ENCODE measurements at places on chromosomes 3 and 15. TPM values are rescaled to one million over a fixed set of nuclear protein-coding genes. Genes with fewer than 3 reads are reported as not detected.

DNA sequence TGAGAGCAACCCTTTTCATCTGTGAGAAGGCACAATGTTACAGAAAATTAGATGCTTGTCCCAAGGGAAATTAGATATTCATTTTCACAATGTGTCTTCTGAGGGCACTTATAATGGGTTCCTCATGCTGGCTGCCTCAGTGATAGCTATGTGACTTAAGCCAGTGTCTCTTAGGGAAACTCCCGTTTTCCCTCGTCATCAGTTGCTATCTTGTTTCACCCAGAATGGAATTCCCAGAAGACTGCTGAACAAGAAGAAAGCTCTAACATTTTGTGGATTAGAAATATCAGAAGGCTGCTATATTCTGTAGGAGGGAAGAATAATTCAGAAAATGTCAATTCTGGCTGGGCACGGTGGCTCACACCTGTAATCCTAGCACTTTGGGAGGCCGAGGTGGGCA, 67.9 kb upstream of the WDR72 start:
- H3K27ac ChIP-seq = no peak overlapping the region
- H3K27me3 ChIP-seq = no peaks in the 10 kb centered on the region
- no peak overlapping the region for H3K4me3 ChIP-seq
- H3K4me1 ChIP-seq = no peaks in the 10 kb centered on the region
- no peaks in the 10 kb centered on the region for H3K36me3 ChIP-seq

DNA sequence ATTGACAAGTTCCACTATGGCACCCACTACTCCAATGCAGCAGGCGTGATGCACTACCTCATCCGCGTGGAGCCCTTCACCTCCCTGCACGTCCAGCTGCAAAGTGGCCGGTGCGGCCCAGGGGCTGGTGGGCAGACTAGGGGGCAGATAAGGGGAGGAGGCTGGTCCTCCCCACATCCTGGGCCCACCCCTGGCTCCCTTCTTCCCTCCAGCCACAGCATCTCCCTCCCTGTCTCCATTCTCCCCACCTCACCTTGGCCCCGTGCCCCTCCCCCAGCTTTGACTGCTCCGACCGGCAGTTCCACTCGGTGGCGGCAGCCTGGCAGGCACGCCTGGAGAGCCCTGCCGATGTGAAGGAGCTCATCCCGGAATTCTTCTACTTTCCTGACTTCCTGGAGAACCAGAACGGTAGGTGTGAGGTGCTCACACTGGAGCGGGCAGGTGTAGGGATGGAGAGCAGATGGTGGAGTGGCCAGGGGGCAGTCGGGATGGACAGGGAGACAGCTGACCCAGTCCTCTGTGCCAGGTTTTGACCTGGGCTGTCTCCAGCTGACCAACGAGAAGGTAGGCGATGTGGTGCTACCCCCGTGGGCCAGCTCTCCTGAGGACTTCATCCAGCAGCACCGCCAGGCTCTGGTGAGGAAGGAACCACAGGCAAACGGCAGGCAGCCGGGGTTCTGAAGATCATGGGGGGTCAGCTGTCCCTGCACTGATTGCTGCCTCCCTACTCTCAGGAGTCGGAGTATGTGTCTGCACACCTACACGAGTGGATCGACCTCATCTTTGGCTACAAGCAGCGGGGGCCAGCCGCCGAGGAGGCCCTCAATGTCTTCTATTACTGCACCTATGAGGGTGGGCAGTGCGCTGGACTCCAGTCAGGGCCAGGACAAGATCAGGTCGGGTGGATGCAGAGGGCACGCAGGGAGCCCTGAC, 26.0 kb downstream of the NBEAL2 start:
- no peak overlapping the region for H3K27ac ChIP-seq
- no peak for DNase-seq
- no peaks in the 10 kb centered on the region for H3K27me3 ChIP-seq
- H3K4me1 ChIP-seq = peaks cover 17% of the 10 kb centered on the region

- H3K4me1 ChIP-seq = no peaks in the 10 kb centered on the region
- no peaks in the 10 kb centered on the region for H3K36me3 ChIP-seq
- no peaks in the 10 kb centered on the region for H3K27me3 ChIP-seq
Measured at GRCh38 chr3:135556174-135556573, 409.4 kb upstream of the PPP2R3A start.

DNA sequence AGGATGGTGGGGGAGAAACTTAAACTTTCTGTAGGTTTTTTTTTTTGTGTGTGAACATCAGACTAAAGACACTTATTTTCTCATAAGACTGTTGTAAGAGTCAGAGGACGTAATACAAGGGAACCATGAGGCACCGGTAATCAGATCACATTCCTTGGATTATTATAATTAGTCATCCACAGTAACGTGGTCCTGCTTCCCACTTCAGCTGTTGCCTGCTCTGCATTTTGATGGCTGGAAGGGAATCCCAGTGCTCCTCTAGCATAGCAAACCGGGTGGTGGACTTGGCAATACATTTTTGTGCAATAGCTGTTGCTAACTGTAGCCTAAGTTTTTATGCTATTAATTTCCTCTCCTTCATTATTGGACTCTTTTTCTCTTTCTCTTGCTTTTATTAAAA, 294.8 kb downstream of the NR2F2 start:
- no peak overlapping the region for H3K27ac ChIP-seq
- no peaks in the 10 kb centered on the region for H3K4me1 ChIP-seq
- no peak overlapping the region for H3K4me3 ChIP-seq

Gene CCPG1
- total RNA-seq = 104 TPM

Gene ZIC4
- total RNA-seq = not detected

Gene CHRFAM7A
- total RNA-seq = 9.6 TPM

Measured in lower lobe of right lung (tissue), 2 donors.